ENCODE measurements at places on chromosomes 12 and 14.
A peak's percentile ranks its signal among the peaks of the same experiment; 100 is the strongest.

- no peak for DNase-seq
These were observed 7.6 kb upstream of the CCDC184 start for GRCh38 chr12:48175613-48176416.

DNA sequence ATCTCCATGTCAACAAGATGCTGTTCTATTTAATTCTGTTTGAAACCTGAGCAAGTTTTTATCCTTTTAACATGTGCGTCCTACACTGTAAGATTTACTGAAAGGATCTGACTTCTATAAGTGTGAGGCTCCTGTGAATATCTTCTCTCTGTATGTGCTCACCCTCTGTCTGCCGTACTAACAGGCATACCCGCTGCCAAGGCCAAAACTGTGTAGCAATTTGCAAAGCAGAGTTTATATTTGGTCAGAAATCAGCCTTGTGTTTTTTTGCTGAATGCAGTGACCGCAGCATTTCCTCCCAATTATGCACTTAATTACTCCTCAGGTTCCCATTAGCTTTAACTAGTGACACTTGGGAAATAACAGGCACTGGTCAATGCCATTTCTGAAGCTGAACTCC, 12.3 kb downstream of the CHST11 start:
- DNase-seq, result no peak

DNA sequence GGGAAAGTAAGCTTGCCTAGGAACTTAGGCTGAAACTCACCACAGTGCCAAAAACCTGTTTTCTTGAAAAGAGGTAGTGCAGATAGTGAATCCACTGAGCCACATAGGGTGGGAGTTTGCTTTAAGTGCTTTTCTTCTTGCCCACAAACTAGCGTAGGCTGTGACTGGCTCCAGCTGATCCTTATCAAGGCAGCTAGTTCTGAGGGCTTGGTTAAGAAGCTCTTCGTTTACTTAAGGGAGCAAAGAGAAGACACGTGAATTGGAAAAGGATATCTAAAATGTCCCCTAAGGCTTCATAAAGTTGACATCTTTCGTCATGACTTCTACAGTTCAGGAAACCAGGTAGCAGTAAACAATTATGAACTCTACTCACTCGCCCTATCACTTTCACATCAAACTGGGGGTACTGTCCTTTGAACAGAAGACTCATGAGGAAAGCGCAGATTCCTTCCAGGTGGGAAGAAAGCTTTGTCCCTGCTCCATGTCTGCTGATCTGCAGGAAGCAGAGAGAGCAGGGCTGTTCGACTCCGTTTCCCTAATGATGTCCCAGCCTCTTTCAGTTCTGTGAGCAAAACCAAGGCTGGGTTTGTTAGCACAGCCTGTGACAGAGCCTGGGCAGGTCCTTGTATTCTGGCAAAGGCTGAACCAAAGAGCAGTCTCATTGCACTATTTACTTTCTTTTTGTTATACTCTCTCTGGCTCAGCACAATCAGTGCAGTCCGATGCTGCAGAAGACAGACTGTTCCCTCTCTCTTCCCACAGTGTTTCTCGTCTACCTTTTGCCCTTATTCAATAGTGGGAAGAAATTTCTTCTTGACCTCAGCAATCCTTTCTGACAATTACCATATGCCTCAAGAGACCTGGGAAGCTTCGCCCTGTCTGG, 93.5 kb upstream of the ETV6 start:
- no peak for DNase-seq

DNA sequence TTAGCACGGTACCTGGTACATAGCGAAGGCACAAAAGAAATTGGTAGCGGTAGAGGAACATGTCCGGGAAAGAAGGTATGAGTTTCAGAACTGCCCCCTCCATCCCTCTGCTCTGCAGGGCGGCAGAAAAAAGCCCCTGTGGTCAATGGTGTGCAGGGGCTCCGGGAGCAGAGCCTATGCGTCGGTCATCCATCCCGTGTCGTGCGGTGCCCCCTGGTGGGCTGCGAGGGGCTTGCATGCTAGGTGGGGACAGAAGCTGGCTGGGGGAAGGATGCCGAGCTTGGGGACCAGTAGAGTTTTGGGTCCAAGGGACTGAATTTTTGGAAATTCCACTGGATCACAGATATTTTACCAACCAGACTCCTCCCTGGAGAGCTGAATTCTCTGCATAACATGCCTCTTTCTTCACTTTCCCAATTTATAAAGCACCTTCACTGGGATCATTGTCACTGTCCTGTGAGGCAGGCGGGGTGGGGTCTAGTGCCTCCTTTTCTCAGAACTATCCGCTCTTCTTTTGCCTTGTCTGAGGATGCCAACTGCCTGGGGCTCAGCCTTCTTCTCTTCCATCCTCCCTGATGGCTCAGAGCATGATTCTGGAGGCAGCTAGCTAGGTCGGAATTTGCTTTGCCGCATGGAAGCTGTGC, 148.7 kb downstream of the SMOC1 start:
- DNase-seq, result peak; percentile 84

- peak; percentile 33 for DNase-seq
These were observed 1.6 kb downstream of the HRK start for GRCh38 chr12:116879509-116880212.

DNA sequence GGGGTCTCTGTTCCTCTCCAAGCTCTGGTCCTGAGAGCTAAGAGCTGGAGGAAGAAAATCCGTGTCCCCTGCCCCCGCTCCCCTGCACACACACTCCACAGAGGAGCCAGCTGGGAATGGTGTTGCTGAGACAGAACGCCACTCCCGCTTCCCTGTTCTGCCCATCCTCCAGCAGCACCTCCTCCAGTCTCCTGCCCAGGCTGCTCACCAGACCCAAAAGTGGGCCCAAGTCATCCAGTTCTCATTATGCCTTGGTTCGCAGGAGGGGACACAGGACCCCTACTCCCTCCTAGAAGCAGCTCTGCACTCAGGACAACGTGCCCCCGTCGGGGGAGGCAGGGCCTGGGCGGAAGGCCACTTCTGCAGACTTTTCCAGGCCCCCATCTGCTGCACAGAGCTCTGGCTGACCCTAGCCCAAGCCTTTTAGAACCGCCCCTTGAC, 830 bp upstream of the TRMT61A start:
- DNase-seq, result no peak

DNA sequence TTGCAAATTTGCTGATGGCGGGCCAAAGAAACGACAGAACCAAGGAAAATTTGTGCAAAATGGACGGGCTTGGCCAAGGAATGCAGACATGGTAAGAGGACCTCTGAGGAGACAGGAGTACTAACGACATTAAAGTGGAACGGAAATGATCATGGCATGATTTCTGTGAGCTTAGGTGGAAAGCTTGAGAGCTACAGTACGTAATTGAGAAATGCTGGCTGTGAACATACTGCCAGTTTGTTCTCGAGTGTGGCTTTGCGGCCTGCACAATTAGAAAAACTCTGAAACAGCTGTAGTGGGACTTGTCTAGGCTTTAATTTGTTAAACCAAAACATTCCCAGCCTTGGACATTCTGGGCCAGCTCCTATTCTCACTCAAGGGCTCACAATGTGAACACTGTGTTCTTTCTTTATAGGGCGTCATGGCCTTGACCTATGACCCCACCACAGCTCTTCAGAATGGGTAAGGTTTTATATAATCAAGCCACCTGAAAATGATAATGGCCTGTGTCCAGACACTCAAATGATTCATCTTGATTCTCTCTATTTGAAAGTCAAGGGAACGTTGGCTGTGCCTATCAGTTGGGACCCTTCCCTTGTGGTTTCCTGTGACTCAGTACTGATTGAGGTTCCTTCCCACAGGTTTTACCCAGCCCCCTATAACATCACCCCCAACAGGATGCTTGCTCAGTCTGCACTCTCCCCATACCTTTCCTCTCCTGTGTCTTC, 48.5 kb downstream of the BAZ2A start:
- DNase-seq, result peak; percentile 47

GRCh38 chr12:12812618-12813119, 477 bp upstream of the DDX47 start:
- DNase-seq, result no peak

- no peak for DNase-seq
These were observed 197.0 kb downstream of the ETNK1 start for GRCh38 chr12:22821985-22822384.

DNA sequence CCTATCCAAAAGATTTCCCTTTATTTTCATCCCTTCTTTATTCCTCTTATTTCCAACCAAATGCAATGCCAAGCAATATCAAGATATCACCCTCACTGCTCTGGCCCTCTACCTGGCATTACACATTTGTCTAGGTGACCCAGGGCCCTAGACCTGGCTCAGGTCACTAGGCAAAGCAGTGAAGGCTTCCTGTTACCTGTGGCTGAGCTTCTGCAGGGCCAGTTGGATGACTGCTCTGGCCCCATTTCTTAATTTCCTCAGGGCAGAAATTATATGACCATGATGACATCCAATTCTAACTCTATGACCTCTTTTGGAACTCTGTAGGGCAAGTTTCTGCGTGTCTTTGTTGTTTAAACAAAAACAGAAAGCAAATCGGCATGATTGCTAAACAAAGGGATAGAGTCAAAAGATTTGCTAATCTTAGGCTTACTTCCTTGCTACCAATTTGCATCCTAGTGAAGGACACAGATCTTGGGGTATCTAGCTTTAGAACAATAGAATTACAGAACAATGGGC, 7.4 kb upstream of the CCDC198 start:
- DNase-seq, result no peak

DNA sequence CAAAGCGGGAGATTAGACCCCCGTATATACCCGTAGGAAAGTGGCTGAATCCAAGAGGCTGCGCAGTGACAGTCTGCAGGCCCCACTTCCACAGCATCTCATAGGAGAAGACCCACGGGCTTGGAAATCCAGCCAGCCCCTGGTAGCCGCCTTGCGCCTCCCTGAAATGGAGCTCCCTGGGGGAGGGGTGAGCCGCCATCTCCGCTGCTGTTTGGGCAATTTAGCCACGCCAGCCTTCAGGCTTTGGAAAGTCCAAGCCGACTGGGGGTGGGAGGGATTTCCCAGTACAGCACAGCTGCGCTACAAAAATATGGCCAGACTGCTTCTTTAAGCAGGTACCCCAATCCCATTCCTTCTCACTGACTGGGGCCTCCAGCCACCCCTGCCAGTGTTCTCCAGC, 53.4 kb downstream of the CAND1 start:
- no peak for DNase-seq

DNA sequence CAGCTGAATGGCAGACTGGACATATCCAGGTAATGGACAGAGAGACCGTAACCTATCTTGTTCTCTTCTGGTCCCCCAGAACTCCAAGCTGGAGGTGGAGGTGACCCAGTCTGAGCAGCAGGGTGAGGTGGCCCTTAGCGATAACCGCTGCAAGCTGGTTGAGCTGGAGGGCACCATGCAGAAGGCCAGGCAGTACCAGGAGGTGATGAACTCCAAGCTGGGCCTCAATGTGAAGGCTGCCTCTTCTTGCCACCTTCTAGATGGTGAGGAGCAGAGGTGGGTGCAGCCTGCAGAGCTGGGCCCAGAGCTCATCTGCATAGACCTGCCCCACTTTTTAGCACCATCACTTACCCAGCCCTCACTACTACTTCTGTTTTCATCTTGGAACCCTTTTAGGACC, 7.2 kb upstream of the KRT86 start:
- DNase-seq, result peak; percentile 1

- DNase-seq, result no peak
These were observed 113.9 kb downstream of the RBM19 start for GRCh38 chr12:113852264-113852663.

GRCh38 chr12:18864900-18865561, 127.1 kb downstream of the CAPZA3 start:
- DNase-seq, result no peak

GRCh38 chr12:64098709-64099354, 123.3 kb downstream of the KICS2 start:
- DNase-seq, result no peak

- DNase-seq, result no peak
These were observed 492.1 kb upstream of the TMEM132C start for GRCh38 chr12:127774828-127775227.

DNA sequence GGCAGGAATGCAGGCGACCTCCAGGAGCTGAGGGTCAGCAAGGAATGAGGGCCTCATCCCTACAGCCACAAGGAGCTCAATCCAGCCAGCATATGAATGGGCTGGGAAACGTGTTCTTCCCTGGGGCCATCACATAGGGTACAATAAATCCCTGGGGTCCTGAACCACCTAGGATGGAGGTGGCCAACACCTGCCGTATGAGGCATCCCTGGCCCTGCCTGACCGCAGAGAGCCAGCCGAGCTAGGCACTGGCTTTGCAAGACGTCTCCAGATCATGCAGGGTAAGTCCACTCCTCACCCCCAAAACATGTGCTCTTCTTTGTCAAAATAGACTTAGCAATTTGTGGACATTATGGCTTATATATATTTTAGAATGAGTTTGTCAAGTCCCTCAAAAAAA, 303.7 kb upstream of the DIO3 start:
- no peak for DNase-seq

Measured in stimulated activated naive CD8-positive, alpha-beta T cell treated with anti-CD3 and anti-CD28 coated beads, Interleukin-15, Interleukin-2, amounts not matched to agents 100 U/mL and 50 U/mL, for 24 hours (primary cell).